Hematopoietic multipotent progenitor cell (in vitro differentiated cells): ENCODE measurements at places on chromosomes 2 and 18.

GRCh38 chr2:144349674-144350073, 170.2 kb downstream of the ZEB2 start:
- no peak for DNase-seq

GRCh38 chr18:72878143-72878542, 10.4 kb upstream of the NETO1 start:
- DNase-seq = no peak

- DNase-seq = no peak
These were observed 9.6 kb upstream of the ITPRIPL1 start for GRCh38 chr2:96315400-96316071.

- DNase-seq = no peak
These were observed 15.8 kb downstream of the CCDC74A start for GRCh38 chr2:131543385-131543891.

DNA sequence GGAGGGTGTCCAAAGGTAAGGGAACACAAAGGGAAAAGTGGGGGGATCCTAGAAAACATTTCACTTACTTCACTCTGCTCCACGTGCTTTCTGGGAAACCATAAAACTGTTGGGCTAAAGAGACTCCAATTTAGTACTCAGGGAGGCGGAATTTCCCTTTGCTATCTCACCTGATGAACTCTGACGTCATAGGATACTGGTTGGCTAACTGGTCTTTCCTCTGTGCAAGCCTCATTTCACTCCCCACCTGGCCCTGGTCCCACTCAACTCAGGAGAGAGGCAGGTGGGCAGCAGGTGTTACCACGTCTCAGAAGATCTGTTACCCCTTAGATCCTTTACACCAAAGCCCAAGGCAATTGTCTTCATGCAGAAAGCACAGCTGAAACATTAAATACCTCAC, 51.8 kb upstream of the PMAIP1 start:
- no peak for DNase-seq
